NCI-H2171 (cell line): ENCODE measurements at places on chromosomes 11 and 22.

DNA sequence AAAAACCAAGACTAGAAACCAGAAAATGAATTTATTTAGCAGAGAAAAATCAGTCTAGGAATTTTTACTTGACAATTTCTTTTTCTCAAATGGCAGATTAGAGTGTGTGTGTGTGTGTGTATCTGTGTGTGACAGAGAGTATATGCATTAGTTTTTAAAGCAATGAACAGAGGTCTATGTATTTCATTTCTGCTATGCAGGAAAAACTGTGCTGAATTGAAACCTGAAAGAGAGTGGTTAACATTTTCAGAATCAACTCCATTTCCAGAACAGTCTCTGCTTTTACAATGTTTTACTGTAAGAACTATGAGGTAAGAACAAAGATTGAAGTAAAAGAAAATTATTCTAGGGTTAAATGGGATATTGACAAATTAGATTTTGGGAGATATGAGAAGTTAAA is 114.8 kb downstream of the GRM5 start:
- no peak for DNase-seq

DNA sequence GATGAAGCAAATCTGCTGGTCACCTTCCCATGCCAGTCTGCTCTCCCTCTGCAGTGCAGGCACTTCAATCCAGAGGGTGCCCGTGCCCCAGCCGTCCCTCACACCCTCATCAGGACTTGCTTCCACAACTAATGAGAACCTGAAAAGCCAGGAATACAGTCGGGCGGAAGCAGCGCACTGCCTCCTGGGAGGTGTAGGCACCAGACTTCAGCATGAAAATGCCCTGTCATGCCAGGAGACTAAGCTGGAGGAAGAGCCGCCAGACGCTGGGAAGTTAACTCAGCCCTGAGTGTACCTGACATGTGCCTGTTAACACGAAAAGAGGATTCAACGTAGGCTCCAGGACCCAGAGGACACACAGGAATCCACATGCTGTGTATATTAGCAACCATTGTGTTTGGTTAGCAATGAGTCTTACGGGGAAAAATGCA is 40.1 kb upstream of the FLI1 start:
- DNase-seq = no peak

DNA sequence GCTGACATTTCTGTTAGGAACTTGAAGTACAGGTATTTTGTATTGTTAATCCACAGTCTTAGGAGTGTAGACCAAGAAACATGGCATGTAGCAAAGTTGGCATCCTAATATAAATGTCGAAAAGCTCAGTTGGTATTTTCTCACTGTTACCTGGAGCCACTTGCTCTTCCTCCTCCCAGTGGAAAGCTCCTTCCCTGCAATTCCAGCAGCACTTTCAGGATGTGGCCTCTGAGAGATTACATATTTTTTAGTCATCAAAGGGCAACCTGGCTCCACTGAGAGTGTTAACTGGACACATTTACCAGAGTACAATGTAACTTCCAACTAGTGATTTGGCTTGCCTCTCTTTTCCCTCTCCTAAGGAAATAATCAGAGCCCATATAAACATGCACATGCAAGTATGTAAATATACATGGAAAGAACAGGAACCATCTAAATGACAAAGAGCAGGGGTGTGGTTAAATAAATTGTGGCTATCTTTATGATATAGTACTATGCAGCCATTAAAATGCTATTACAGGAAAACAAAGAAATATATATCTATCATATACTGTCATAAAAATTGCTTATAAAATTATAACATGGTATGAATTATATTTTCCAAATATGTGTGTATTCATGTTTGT is 14.3 kb upstream of the EED start:
- no peak for DNase-seq

GRCh38 chr11:74479732-74480123 is 12.4 kb upstream of the KCNE3 start:
- no peak for DNase-seq

GRCh38 chr11:109109571-109110315 is 312.2 kb upstream of the C11orf87 start:
- no peak for DNase-seq

GRCh38 chr11:109644152-109644551 is 222.2 kb downstream of the C11orf87 start:
- peak; percentile 90 for DNase-seq

- no peak for DNase-seq
These were observed 82.4 kb upstream of the VPREB1 start for GRCh38 chr22:22161924-22162851.

GRCh38 chr11:26702406-26702805 is 19.5 kb downstream of the SLC5A12 start:
- DNase-seq = no peak

DNA sequence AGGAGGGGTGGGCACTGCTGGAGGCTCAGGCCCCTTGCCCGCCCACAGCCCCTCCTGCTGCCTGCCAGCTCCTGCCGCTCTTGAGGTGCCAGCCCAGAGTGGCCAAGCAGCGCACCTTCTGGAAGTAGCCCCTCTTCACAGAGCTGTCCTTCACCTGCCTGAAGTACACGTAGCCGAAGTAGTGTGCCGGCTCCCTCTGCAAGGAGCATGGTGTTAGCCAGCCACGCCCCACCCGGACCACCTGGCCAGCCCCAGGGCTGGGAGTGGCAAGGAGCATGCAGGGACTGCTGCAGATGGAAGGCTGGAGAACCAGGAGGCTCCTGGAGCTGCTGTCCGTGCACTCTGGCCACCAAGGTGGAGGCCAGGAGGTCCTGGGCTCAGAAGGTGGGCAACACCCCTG is 9.6 kb downstream of the DENND6B start:
- no peak for DNase-seq

GRCh38 chr11:11512929-11513328 is 108.9 kb downstream of the GALNT18 start:
- DNase-seq = no peak

DNA sequence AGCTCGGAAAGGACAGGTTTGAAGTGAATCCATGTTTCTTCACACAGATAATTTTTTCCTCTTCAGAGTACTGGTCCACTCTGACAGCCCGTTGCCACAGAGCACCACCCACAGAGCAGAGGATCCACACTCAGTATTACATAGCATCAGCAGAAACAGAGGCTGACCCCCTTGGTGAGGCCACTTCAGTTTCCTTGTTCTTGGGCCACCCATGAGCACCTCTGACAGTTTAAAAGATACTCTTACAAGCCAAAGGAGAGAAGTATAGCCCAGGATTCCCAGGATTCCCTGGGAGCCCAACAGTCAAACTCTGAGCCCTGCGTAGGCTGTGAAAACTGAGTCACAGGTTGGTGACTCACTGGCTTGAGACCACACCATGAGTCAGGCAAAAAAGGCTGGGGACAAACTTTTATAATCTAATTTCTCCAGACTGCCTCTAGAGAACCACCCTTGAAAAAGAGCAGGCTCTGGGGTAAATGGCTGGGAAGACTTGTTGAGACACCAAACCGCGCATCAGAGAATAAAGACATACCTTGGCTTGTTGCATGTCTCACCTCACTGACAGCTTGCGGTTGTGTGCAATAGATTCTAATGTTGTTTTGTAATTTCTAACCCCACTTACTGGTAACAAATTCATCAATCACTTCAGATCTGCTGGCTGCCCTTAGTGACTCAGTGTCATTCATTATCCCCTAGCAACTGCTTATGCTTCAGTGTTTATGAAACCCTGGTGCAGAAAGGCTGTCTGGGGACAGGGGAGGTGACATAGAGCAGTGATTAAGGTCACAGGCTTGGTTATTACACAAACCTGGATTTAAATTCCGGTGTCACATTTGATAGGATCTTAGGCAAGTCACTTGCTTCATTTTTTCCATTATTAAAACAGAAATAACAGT is 56.9 kb upstream of the PRSS23 start:
- no peak for DNase-seq

DNA sequence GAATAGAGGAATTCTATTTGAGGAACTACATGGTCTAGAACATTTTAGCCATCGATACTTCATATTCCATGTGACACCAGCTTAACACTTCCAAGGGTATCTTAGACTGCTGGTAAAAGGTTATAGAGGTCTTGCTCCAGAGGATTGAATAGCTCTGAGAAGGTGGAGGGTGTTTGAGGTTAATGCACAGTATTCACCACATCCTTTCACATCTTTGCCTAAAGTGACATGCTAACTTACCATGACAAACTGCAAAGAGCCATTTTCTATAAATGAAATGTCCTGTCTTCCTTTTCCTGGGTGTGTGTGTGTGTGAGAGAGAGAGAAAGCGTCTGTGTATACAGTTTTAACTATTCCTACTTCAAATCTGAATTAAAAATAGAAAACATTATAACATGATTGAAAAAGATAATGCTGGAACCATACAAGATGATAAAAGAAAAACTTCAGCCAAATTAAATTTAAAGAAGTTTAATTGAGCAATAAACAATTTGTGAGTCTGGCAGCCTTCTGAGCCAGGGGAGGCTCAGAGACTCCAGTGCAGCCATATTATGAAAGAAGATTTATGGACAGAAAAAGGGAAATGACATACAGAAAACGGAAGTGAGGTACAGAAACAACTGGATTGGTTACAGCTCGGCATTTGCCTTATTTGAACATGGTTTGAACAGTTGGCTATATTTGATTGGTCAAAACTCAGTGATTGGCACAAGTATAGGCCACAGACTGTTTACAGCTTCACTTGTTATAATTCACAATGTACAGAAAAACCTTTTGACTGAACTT is 320.9 kb upstream of the CCDC179 start:
- no peak for DNase-seq

GRCh38 chr22:38531251-38531938 is 25.3 kb upstream of the DDX17 start:
- no peak for DNase-seq

DNA sequence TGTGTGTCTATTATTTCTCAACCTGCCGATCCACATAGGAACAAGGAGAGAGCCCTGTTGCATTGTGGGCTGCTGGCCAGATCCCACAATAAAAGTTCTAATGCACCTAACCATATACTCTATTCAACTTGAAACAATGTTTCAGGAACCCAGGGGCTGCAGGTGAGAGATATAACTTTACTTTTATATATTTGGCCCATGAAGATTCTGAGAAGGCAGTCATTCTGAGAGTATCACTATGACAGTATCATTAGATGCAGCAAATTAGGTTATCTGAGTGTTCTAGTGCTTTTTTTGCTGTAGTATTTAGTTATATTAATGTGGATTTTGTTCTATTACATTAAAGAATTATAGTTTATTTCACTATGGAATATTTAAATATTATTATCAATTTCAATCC is 655.1 kb upstream of the ARHGAP42 start:
- DNase-seq = no peak
